ENCODE measurements at places on chromosomes 11 and 22.

DNA sequence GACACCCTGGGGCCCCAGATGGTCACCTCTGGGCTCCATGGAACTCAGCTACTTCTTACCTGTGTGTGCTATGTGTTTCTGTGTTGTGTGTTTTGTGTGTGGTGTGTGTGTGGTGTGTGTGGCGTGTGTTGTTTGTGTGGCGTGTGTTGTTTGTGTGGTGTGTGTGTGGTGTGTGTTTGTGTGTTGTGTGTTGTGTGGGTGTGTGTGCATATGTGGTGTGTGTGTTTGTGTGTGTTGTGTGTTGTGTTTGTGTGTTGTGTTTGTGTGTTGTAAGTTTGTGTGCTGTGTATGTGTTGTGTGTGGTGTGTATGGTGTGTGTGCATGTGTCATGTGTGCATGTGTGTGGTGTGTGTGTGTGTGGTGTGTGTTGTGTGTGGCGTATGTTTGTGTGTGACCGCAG lies 3.8 kb upstream of the WNT7B start:
- DNase-seq, result no peak

GRCh38 chr11:26846227-26846626 lies 124.4 kb upstream of the SLC5A12 start:
- DNase-seq, result no peak

DNA sequence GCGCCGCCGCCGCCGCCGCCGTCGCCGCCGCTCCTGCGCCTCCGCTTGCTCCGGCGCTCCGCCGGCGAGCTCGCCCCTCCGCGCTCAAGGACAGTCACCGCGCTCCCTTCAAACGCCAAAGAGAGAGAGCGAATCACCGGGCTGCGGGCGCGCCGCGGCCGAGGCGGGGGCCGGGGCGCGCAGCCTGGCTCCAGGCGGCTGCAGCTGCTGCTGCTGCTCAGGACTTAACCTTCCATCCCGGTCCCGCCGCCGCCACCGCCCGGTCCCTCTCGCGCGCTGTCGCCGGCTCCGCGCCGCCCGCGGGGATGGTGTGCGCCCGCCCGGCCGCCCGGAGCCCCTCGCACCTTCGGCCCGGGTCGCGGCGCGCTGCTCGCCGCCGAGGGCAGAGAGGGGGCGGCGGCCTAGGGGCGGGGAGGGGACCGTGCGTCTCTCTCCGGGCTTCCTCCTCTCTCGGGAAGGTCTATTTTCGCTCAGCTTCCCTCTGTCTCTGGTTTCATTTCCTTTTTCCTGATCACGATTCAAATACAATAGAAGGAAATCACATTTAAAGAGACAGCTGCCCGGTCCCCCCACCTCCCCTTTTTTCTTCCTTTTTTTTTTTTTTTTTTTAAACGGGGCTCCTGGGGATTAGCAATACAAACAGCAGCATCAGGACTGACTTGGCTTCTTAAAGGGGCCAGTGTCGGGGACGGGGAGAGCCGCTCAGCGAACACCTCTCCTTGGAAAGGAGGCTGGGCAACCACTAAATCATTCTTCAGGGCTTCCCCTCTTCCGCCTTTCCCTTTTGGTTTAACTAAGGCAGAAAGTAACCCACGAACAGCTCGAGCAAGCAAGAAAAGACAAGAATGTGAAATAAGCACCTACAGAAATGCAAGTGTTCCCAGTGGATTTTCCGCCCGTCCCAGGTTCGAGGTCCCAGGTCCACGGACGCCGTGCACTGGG lies 22.1 kb downstream of the LMO2 start:
- peak; percentile 61 for DNase-seq

DNA sequence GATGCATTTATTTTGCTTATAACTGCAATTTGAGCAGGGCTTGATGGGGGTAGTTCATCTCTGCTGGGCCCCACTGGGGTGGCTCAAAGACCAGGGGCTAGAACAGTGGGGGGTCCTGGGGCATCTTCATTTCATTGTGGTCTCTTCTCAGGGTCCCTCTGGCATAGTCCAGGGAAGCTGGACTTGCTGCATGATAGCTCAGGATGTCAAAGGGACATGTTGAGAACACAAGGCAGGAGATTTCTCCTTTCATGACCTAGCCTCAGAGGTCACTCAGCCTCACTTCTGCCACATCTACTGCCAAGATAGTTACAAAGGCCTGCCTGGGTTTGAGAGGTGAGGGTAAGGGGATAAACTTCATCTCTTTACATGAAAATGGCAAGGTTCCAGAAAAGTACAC lies 89.5 kb downstream of the CWC15 start:
- no peak for DNase-seq

- DNase-seq, result no peak
These were observed 10.2 kb upstream of the STK33 start for GRCh38 chr11:8604078-8604723.

DNA sequence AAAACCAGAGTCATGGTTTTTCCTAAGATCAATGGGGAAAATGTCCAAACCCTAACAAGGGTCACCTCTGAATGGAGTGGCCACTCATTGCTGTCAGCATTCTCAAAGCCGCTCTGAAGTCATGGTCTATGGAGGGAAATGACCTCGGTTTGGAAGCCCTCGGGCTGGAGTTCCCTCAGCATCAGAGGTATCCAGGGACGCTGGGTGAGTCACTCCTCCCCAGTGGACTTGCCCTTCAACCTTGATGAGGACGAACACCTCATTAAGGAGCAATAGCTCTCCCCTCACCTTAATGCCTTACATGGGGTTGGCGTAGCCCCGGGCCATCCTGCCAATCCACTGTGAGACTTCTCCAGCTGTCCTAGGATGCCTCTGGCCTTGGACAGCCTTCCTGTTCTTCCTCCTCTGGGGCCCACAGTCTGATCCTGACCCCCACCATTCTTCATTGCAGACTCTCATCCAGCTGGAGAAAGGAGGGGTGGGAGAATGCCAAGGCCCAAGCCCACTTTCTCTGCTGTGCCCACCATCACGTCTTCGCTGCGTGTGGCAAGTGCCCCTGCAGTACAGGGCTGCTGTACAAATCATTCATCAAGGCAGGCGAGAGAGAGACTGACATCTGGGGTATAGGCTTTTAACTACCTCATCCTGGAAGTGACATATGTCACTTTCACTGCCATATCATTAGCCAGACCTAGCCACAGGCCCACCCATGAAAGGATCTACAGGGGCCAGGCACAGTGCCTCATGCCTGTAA lies 25.4 kb upstream of the MYH9 start:
- no peak for DNase-seq

Measured in SIG-M5 (cell line).